ENCODE measurements at places on chromosomes 3 and 15. TPM values are rescaled to one million over a fixed set of nuclear protein-coding genes. Genes with fewer than 3 reads are reported as not detected.
A peak's percentile ranks its signal among the peaks of the same experiment; 100 is the strongest.

DNA sequence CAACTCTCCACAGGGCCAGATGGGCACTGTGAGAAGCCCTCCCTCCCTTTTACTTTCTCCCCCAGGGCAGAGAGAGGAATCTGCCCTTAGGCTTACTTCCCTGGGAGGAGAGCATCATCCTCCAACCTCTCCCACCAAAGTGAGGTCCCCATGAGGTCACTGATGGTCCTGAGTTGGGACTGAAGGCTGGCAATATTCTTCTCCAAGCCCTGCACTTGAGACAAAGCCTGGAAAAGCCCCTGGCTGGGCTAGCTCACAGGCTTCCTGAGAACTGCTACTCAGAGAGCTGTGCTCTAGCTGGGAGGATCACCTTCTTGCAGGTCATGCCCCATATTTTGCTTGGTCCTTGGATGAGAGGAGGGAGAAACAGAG is 110.0 kb upstream of the MEF2A start:
- peaks cover 4% of the 10 kb centered on the region for H3K36me3 ChIP-seq
- H3K4me3 ChIP-seq = no peak overlapping the region
- H3K27me3 ChIP-seq = no peaks in the 10 kb centered on the region
- DNase-seq = no peak

- H3K36me3 ChIP-seq = no peaks in the 10 kb centered on the region
- DNase-seq = no peak
Measured at GRCh38 chr3:127475975-127476705, 114.4 kb downstream of the TPRA1 start.

DNA sequence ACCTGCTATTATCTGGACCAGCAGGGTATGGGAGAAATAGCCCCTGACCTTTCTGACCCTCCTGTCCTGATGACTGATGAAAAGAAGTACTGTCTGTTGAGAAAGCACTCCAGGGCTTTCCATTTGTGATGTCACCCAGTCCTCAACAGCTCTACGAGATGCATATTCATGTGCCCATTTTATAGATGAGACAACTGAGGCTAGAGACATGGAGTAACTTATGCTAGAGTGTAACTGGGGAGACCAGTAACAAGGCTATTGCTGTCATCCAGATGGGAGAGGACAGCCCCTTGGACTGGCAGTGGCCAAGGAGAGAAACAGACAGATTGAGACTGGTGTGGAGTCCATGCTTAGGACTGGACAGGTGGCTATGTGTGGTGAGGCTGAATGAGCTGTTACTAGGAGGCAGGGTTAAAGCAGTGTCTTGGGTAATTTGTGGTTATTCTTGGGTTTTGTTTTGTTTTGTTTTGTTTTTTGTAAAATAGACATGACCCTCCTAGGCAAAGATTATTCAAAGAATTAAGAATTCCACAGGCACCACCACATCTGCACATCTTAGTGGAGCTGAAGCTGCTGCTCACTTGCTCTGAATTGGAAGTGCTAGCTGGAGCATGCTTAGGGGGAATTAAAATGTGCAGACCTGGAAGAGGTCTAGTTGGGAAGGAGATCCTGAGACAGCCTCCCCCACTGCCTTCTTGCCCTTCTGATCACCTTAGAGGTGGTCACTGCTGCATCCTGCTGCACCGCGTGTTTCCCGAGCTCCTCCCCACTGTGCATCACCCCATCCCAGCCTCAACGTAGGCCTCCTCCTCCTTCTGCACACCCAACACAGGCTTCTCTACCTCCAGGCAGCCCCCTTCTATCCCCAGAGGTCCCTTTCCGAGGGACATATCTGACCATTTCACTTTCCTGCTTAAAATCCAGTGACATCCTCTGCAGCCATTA is 8.4 kb downstream of the HRH1 start:
- no peak overlapping the region for H3K4me3 ChIP-seq
- no peak overlapping the region for H3K27ac ChIP-seq
- H3K4me1 ChIP-seq = no peaks in the 10 kb centered on the region
- peaks cover 61% of the 10 kb centered on the region for H3K27me3 ChIP-seq
- DNase-seq = no peak

DNA sequence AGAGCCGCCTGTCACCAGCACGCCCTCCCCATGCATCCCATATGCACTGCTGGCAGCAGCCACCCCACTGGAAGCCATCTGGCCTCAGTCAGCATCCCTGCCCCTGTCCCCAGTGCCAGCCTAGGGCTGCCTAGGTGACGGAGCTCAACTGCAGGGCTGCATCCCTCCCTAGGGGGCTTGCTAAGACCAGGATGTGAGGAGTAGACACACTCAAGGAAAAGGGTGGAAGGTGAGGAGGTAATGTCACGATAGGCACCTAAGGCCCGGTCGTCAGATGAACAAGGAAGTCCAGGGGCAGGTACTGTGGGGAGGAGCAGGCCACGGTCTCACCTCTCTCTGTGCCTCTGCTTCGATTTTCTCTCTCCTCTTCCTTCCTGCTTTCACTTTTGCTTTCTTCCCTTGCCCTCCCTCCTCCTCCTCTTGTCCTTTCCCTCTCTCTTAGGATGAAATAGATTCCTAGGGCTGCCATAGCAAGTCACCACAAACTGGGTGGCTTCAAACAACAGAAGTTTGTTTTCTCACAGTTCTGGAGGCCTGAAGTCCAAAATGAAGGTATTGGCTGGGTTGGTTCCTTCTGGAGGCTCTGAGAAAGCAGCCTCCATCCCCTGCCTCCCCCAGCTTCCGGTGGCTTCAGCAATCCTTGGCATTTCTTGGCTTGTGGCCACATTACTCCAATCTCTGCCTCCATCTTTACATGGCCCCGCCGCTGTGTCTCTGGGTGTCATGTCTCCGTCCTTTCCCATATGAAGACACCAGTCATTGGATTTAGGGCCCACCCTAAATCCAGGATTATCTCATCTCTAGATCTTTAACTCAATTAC is 298.3 kb downstream of the SHQ1 start:
- H3K27me3 ChIP-seq = no peaks in the 10 kb centered on the region
- no peaks in the 10 kb centered on the region for H3K4me1 ChIP-seq
- no peak overlapping the region for H3K27ac ChIP-seq
- H3K36me3 ChIP-seq = no peaks in the 10 kb centered on the region
- DNase-seq = no peak

DNA sequence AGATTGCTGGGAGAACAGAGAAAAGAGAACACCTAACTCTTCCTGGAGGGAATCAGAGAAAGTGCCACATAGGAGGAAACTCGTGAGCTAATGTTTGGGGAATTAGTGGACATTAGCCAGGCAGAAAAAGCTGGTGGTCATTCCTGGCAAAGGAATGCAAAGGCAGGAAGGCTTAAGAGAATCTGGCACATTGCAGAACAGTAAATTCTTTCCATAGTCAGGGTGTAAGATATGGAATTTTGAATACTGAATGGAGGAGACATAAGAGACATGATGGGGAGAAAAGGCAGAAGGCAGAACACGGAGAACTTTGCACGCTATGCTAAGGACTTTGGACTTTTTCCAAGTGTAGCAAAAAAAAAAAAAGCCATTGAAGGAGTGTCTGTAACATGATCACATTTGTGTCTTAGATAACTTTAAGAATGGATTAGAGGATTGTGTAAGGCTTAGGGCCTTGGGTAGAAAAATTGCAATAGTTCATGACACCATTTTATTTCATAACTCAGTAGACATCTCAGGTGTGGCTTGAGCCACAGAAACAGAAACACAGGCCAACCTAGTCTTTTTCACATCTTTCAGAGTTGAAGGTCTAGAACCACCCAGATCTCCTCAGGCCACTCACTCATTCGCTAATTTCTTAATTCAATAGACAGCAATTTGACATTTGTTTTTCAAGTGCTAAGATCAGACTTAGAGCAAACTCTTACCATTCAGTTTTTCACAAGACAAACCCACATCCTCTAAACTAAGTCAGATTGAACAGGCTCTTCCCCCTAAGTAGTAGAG is 31.2 kb upstream of the CCDC80 start:
- peaks cover 47% of the 10 kb centered on the region for H3K4me1 ChIP-seq
- no peaks in the 10 kb centered on the region for H3K36me3 ChIP-seq
- H3K4me3 ChIP-seq = no peak overlapping the region
- no peak for DNase-seq

GRCh38 chr3:133812872-133813271 is 7.3 kb downstream of the SRPRB start:
- H3K27me3 ChIP-seq = no peaks in the 10 kb centered on the region
- no peak overlapping the region for H3K27ac ChIP-seq
- H3K36me3 ChIP-seq = peaks cover 25% of the 10 kb centered on the region
- no peak for DNase-seq
- peaks cover 10% of the 10 kb centered on the region for H3K4me1 ChIP-seq
- H3K4me3 ChIP-seq = no peak overlapping the region

- H3K4me1 ChIP-seq = no peaks in the 10 kb centered on the region
- peaks cover 32% of the 10 kb centered on the region for H3K36me3 ChIP-seq
- no peak overlapping the region for H3K4me3 ChIP-seq
- no peak overlapping the region for H3K27ac ChIP-seq
- DNase-seq = no peak
Measured at GRCh38 chr15:90500171-90500570, 29.6 kb upstream of the CRTC3 start.

DNA sequence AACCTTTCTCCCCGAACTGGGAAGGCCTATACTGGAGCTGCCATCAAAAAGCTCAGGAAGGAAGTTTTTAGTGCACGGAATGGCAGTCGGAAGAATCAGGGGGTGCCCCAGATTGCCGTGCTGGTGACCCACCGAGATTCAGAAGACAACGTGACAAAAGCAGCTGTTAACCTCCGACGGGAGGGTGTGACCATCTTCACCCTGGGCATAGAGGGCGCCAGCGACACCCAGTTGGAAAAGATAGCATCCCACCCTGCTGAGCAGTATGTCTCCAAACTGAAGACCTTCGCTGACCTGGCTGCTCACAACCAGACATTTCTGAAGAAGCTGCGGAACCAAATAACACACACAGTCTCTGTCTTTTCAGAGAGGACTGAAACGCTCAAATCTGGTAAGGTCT is 48.2 kb downstream of the COL6A6 start:
- no peak overlapping the region for H3K4me3 ChIP-seq
- DNase-seq = no peak
- no peaks in the 10 kb centered on the region for H3K27me3 ChIP-seq
- no peaks in the 10 kb centered on the region for H3K36me3 ChIP-seq

- H3K4me1 ChIP-seq = no peaks in the 10 kb centered on the region
- H3K4me3 ChIP-seq = no peak overlapping the region
- H3K27me3 ChIP-seq = peaks cover 26% of the 10 kb centered on the region
- H3K36me3 ChIP-seq = no peaks in the 10 kb centered on the region
- H3K27ac ChIP-seq = no peak overlapping the region
Measured at GRCh38 chr3:134904776-134905646, 110.0 kb downstream of the EPHB1 start.

GRCh38 chr3:196128172-196128843 is 46.4 kb upstream of the TFRC start:
- peaks cover 11% of the 10 kb centered on the region for H3K4me1 ChIP-seq
- no peak for DNase-seq
- no peaks in the 10 kb centered on the region for H3K27me3 ChIP-seq
- H3K4me3 ChIP-seq = no peak overlapping the region
- no peaks in the 10 kb centered on the region for H3K36me3 ChIP-seq

DNA sequence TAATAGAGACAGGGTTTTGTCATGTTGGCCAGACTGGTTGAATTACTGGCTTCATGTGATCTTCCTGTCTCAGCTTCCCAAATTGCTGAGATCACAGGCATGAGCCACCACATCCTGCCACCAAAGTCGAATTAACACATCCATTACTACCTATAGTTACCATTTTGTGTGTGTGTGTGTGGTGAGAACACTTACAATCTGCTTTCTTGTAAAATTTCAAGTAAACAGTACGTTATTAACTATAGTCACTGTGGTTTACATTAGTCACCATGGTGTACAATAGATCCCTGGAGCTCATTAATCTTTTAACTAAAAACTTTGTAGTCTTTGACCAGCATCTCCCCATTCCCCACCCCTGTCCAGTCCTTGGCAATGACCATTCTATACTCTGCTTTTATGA is 270.0 kb downstream of the NAALADL2 start:
- no peak overlapping the region for H3K4me3 ChIP-seq
- no peak overlapping the region for H3K27ac ChIP-seq
- H3K4me1 ChIP-seq = no peaks in the 10 kb centered on the region
- peaks cover 9% of the 10 kb centered on the region for H3K36me3 ChIP-seq

DNA sequence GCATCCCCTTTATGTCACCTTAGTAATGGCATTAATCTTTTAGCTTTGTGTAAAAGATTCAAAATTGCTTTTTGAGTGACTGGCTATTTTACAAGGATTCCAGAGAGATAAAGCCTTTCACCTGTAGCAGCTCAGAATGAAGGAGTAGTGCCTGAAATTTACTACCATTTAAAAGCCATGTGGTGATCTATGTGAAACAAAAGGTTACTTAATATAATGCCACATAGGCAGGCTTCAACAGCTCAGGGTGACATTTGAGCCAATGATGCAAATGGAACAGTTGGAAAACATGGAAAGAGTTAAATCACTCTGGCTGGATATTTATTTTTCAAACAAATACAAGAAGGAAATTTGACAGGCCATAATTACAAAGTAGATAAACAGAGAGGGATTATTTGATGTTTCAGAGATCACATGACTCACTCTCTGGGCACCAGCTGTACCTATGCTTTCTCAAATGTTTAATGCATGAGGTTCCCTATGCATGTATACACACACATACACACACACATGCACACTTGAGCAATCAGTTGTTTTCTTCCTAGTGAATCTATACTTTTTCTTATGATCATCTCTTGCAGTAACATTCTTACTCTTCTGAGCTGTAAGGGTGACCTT is 171.5 kb downstream of the ZMAT3 start:
- peaks cover 16% of the 10 kb centered on the region for H3K4me1 ChIP-seq
- peaks cover 2% of the 10 kb centered on the region for H3K27me3 ChIP-seq
- no peak for DNase-seq
- H3K36me3 ChIP-seq = no peaks in the 10 kb centered on the region

- no peaks in the 10 kb centered on the region for H3K27me3 ChIP-seq
- peaks cover 11% of the 10 kb centered on the region for H3K4me1 ChIP-seq
- H3K4me3 ChIP-seq = no peak overlapping the region
- no peak for DNase-seq
Measured at GRCh38 chr15:50137893-50138292, 18.9 kb upstream of the ATP8B4 start.

- H3K4me1 ChIP-seq = no peaks in the 10 kb centered on the region
- H3K4me3 ChIP-seq = peak overlapping the region; percentile 24
- H3K27me3 ChIP-seq = peaks cover 51% of the 10 kb centered on the region
- peak; percentile 50 for DNase-seq
Measured at GRCh38 chr3:131526801-131527347, 24.1 kb upstream of the MRPL3 start.

RPP14 gene
- total RNA-seq = 24.2 TPM

SLC22A13 gene
- 0.85 TPM for total RNA-seq

CCNB2 gene
- 27.1 TPM for total RNA-seq

EFCC1 gene
- 0.29 TPM for total RNA-seq

UPK1B gene
- total RNA-seq = not detected

VEPH1 gene
- total RNA-seq = 7.9 TPM

SUCLG2 gene
- 35.9 TPM for total RNA-seq

IL17RE gene
- 23.6 TPM for total RNA-seq

Data from mesothelial cell of epicardium (in vitro differentiated cells).